Fibroblast of upper back skin (primary cell): ENCODE measurements at places on chromosomes 2 and 18.

DNA sequence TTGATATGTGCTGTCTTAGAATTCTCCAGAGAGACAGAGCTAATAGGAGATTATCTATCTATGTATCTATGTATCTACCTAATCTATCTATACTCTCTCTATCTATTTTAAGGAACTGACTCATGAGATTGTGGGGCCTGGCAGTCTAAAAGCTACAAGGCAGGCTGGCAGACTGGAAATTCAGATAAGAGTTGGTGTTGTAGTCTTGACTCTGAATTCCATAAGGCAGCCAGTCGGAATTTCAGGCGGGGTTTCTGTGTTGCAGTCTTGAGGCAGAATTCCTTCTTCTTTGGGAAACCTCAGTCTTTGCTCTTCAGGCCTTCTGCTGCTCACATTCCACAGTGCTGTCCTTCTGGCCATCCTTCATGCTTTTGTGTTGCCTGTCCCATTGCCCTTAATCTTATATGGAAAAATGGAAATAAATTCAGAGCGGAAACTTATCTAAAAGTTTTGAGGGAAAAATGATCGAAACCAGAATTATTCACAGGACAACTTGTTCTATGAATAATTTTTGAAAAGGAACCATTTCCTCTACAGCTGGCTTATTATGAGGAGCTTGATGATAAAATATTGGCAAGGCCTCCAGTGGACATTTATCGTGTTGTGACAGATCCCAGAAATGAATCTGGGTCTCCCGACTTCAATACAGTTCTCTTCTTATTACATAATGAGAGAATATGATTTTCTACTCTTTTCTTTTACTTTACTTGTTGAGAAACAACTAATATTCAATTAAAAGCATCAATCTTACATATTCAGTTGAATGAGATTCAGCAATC is 10.8 kb downstream of the IL1RL1 start:
- DNase-seq: peak; percentile 13

- peak; percentile 50 for DNase-seq
These were observed 40.5 kb upstream of the EFHD1 start for GRCh38 chr2:232592772-232593395.

DNA sequence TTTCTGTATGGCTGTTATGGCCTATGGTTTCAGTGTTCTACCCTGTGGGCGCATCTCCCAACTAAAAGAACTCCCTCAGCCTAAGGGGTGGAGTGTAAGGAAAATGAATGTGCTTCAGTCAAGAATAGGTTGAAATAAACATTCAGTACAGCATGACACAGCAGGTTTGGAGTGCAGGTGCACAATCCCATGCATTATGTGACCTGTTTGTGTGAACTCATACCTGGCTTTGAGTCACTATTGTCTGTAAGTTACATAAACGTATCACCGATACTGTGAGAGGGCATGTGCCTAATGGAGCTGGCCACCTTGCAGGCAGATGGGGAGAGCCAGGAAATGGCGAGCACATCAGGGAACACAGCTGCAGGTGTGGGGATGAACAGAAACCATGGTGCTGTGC is 216.0 kb downstream of the DSEL start:
- DNase-seq: no peak

- DNase-seq: no peak
These were observed 485.8 kb downstream of the STK39 start for GRCh38 chr2:167761465-167762136.

DNA sequence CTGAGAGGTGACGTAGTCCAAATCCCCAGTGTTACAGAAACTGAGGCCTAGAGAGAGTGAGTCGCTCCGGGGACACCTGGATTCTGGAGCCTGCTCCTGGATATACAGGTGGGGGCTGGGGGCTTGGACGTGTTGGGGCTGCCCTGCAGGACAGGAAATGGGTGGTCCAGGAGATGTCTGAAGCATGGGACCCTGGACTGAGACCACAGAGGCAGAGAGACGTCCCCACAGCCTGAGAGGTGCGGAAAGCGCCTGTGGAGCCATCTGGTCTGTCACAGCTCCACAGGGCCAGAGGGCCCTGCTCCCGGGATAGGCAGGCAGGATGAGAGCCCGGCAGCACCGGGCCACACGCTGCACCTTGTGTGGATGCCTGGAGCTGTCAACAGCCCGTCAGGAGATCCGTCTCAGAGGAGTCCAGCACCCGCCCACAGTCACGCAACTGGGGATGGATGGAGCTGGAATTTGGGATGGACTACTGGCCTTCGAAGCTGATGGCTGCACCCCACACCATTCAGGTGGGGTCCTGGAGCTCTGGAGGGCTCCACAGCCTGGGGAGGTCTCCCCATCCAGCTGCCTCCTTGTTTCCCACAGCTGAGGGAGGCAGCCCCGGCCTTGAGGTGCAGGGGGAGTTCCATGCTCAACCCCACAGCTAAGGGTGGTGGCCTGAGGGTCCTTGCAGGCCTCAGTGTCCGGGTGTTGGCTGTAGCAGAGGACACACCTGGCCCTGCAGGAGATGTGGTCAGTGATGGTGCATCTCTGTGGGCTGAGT is 303.0 kb downstream of the NDUFA10 start:
- no peak for DNase-seq

DNA sequence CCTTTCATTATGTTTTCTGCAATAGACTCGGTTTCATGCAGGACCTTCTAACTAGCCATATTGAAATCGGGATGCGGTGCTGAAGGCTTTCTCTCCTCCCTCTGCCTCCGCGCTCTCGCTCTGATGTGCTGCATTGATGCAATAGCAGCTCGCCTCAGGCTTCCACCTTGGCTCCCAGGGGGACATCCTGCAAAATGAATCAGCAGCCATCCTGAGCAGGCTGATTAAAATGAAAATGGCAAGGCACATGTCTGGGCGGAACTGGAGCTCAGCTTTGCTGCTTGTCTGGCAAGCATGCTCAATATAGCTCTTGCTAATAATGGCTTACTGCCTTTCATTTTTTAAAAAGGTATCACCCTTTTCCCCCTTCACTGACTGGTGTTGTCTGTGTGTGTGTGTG is 806 bp upstream of the MYT1L start:
- DNase-seq: no peak

DNA sequence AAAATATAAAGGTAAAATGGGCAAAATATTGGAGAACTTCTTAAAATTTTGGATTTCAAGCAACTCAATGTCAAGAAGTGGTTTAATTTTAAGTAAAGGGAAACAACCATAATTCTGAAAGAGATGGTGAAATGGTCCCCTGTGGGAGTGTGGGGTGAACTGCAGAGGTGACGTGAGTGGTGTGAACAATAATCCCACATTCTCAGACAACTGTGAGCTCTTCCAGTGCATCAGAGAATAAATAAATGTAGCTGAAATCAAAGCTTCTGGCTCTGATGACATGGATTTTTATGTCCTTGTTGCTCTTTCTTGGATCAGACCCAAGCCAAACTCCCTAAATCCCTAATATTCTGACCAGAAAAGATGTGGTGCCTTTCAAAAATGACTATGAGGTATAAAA is 672.7 kb downstream of the ZEB2 start:
- DNase-seq: peak; percentile 21

- peak; percentile 46 for DNase-seq
These were observed 112.8 kb downstream of the GULP1 start for GRCh38 chr2:188404341-188405004.

DNA sequence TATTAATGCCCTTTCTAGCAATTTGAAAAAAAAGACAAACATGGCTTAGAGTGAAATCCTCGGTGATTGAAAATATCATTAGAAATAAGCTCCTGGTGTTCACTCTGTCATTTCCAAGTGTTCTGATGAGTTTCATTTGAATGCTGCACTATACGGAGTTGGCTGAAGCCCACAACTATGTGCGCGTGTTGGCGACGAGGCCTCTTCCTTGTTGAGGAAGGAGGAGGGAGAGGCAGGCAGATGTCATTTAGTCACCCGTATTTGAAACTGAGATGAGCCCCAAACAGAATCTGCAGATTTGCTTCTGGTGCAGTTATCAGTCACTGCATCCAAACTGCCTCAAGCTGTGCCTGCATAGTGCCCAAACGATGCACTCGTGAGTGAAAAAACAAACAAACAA is 23.5 kb upstream of the SKOR2 start:
- DNase-seq: peak; percentile 28

- DNase-seq: no peak
These were observed 27.7 kb upstream of the SEMA4C start for GRCh38 chr2:96897491-96898134.

GRCh38 chr2:233699424-233700027 is 6.8 kb downstream of the UGT1A6 start:
- DNase-seq: no peak

- no peak for DNase-seq
These were observed 42.5 kb downstream of the DAPL1 start for GRCh38 chr2:158837645-158838044.

DNA sequence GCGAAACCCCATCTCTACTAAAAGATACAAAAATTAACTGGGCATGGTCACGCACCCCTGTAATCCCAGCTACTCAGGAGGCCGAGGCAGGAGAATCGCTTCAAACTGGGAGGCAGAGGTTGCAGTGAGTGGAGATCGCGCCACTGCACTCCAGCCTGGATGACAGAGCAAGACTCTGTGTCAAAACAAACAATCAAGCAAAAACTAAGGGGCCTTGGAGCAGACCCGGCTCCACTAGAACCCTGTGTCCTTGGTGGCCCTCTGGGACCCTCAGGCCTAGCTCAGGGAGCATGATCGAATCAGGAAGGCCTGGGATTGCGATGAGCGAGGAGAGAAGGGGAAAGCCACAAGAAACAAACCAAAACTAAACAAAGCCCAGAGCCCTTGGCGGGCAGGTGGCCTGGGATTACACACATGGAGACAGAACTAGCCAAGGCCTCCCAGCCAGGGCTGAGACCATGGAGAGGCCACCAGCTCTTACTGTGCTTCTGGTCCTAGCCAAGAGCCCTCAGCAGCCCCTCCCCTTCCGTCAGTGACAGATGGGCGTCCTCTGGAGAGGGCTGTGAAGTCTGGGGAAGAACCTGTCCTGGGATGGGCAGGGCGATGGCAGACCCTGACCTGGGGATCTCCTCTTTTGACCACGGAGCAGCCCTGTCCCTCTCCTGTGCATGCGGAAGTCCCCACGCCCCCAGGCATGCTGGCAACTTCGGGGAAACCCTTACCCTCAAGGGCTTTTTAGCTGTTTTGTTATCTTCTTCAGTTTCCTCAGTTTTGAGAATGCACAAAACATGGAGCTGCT is 27.4 kb upstream of the CATIP start:
- DNase-seq: no peak

- DNase-seq: no peak
These were observed 4.5 kb downstream of the BOK start for GRCh38 chr2:241563031-241563507.

GRCh38 chr2:232927032-232927792 is 57.1 kb downstream of the SNORC start:
- DNase-seq: no peak

- peak; percentile 92 for DNase-seq
These were observed 191.4 kb downstream of the MBD2 start for GRCh38 chr18:54033052-54033451.

- DNase-seq: no peak
These were observed 592.1 kb downstream of the TDRD15 start for GRCh38 chr2:21715887-21716286.

DNA sequence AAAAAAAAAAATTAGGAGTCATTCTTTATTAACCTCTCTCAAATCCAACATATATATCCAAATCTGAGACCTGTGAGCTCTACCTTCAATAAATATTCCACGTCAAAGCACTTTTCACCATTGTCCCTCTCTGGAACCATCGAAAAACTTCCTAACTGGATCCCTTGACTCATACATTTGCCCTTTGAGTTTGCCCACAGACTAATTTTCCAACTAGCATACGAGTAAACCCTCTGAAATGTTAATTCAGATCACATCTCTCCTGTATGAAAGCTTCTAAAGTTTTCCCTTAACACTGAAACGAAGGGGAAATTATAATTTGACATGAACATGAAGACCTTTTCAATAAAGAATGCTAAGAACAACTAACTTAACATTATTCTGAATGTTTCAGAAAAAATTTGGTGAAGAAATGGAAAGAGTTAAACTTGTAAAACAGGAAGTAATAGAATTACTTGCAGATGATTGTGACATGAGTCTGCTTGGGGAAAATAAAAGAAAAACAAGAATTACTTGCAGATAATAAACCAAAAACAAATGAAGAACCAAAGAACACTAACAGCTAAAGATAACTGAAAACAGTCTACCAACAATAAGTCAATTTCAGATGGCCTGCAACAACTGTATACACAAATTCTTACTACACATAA is 110.6 kb downstream of the C2orf74 start:
- no peak for DNase-seq

GRCh38 chr2:168912901-168913369 is 11.8 kb downstream of the G6PC2 start:
- peak; percentile 13 for DNase-seq

GRCh38 chr2:178632729-178633128 is 152.5 kb downstream of the PLEKHA3 start:
- no peak for DNase-seq

GRCh38 chr2:55009277-55010060 is 40.8 kb downstream of the RTN4 start:
- DNase-seq: no peak

DNA sequence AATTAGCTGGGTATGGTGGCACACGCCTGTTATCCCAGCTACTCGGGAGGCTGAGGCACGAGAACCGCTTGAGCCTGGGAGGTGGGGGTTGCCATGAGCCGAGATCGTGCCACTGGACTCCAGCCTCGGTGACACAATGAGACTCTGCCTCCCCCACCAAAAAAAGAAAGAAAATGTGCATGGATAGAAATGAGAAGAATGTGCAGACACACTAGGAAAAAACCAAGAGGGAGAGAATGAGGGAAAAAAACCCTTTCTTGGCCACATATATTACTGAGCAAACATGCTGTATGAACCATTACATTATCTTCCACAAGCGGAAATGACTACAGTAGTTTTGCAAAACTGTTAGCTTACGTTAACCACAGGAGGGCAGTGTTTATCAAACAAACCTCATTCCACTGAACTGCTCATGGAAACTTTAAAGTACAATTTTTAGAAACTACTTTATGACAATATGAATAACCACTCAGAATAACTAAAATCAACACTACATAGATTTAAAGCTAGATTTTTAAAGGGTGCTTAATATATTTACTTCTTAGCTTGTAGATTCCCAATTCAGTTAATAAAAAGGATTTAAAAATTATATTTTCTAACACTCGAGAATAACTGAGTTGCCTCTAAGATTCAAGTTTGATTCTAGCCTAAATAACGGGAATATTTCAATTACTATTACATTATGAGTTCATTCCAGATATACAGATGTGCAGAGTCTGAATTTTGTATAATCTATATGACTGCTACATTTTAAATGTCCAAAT is 26.4 kb downstream of the ASXL2 start:
- peak; percentile 86 for DNase-seq

DNA sequence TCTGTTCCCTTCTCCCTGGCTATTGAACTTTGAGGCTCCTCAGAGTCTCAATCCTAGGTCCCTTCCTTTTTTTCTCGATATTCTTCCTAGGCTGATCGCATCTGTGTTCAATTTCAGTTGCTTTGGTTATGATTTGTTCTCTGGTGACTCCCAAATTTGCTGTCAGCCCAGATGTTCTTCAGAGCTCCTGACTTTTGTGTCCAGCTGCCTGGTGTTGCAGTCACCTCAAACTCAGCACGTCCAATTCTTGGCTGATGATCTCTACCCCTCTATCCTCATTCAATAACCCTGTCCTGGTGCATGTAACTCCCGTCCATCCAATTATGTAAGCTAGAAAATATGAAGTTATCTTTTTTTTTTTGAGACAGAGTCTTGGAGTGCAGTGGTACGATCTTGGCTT is 31.4 kb downstream of the DIS3L2 start:
- no peak for DNase-seq
